Skeletal muscle cell (primary cell): ENCODE measurements at places on chromosomes 1 and 21.

DNA sequence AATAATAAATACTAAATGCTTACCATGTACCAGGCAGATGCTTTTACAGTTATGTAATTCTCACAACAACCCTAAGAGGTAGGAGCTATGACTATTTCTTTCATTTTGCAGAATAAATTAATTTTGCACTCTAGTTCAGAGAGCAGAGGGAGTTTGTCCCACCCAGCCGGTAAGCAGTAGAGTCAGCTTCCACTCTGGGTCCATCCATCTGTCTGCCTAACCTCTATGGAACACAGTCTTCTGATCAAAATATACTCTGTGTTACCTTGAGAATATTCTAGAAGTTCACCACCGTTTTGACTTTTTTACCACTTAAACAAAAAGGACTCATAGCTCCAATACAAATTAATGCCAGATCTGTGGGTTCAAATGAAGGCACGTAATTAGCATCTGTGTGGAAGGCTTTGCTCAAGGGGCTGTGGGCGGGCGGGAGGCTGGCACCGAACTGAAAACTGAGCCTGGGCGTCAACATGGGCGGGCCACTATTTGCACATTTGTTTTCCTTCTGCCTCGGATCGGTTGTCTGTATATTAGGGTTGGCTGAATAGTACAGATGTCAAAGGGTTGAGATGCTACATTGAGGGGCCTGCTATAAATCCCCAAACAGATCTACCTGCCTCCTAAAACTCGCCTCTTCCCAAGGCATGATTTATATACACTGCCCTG, 33.1 kb upstream of the LMO4 start:
- DNase-seq, result no peak

DNA sequence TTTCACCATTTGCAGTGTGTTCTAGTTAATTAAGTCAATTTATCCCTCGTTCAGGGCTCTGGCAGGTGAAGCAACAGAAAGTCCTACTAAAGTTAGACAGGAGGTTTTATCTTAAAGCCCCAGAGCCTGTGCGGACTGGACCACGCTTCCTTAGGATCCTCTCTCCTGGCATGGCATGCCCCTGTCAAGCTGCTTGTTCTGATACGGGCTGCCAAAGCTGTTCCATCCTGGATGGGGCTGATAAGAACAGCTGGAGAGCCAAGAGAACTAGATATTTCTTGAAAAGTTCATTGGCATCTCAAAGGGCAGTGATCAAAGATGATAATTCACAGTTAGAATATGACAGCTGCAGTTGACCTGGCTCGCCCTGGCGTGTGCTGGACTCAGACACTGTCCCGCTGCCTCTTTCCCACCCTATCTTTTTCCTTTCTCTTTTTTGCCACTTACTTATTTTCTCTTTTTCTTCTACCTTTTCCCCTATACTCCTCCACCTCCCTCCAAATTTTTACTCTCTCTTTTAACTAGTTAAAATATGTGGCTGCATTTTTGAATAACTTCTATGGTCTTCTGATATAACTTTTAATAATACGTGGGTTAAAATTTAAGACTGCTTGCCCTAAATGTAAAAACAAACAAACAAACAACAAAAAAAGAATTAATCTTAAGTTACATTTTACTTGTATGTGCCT, 96.7 kb downstream of the ABCA4 start:
- no peak for DNase-seq

GRCh38 chr1:171139890-171140289, 45.2 kb upstream of the FMO2 start:
- DNase-seq, result no peak

DNA sequence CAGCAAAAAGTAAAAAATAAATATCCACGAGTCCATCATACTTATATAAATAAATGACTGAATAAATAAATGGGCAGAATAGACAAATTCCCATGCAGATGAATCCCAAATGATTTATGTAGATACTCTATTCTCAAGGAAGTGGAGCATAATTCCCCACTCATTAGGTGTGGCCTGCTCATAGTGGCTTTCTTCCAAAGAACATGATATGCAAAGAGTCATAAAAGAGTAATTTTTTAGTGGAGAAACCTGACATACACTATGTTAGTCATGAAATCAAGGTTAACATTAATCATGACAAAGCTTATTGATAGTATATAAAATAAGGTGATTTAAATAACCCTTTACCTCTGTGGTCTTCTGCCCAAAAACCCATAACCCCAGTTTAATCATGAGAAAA, 298.9 kb downstream of the DPYD start:
- no peak for DNase-seq

DNA sequence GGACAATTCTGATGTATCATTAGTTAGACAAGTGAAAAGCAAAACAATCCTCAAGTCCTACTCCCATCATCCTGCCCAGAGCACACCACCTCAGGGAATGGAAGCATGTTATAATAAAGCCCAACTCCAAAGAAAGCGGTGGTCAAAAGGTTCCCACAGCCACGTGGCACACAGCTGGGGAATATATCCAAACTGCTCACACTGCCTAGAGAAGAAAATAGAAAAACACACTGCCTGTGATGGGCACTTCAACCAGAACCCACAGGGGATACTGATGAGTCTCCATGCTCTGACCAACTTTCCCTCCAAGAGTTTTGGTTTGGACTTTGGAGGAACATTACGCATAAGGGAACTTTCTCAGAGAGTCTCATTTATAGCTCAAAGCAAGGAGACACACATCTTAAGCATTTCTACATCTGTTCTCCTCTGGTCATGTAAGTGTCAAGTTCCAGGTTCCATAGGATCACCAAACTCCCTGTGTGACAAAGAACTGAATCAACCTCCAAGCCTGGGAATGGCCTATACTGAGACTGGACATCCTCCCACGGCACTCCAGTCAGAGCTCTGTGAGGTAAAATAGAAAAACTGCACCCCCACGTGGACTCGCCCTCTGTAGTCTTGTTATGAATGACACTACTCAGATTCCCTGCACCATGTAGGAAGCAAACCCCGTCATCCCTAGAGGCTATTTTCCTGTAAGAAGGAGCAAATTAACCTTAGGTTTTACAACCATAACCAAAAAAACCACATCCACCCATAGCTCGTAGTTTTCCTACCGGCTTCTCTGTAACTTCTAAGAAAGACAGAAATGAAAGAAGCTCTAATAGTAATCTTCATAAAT, 12.2 kb downstream of the DSTYK start:
- no peak for DNase-seq

DNA sequence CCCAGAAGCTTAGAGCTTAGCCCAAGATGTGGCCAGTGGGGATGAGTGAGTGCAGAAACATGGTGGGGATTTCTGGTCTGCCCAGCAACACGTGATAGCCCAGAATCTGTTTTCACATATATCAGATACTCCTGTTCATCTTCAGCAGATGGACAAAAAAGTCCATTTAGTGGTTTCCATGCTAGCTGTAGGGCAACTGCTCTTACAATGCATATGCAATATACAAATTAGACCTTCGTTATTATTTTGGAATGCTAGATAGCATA, 96.9 kb upstream of the SGIP1 start:
- no peak for DNase-seq

- no peak for DNase-seq
These were observed 2.5 kb downstream of the USP33 start for GRCh38 chr1:77757066-77757584.

GRCh38 chr1:234288946-234289345, 84.3 kb upstream of the COA6 start:
- DNase-seq, result no peak

GRCh38 chr1:28985427-28985826, 71.1 kb downstream of the EPB41 start:
- DNase-seq, result no peak

GRCh38 chr1:53391982-53392381, 64.1 kb upstream of the LRP8 start:
- DNase-seq, result no peak

- DNase-seq, result no peak
These were observed 48.6 kb downstream of the ITPKB start for GRCh38 chr1:226690460-226690982.

DNA sequence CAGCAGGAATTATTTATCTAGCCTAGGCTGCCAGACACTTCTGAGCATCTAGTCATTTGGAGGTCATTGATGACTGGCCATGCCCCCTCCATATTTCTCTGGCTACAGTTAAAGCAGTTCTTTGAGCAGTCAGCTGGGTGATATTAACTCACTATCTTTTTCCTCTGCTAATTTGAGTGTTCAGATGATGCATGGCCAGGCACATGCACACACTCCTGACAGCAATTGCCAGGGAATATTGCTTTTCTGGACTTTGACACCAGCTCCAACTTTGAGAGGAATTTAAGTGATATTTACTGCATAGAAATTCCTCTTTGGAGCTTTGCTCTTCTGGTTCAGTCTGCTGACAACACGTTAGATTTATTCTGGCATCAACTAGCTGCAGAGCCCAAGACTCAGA, 52.6 kb downstream of the CD247 start:
- no peak for DNase-seq

DNA sequence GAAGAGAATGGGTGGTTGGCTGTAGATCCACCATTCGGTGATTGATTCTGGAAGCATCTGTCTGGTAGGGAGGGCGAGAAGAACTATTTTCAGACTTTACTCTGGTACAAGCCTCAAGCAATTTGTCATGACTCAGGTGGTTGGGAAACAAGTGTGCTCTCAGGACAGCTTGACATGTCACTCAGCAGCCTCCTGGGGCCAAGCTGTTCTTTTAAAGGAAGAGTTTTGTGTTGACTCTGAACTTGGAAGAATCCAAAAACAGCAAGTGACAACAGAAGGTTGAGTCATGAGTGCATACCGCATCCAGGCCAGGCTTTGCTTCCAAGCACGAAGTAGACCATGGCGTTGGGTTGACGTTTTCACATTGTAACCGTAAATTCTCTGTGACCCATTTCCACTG, 65.9 kb downstream of the CLIC6 start:
- DNase-seq, result no peak

- no peak for DNase-seq
These were observed 47.6 kb upstream of the MROH9 start for GRCh38 chr1:170887726-170888125.

GRCh38 chr1:99672530-99673213, 26.8 kb downstream of the PALMD start:
- no peak for DNase-seq

GRCh38 chr1:161089938-161090337, 580 bp upstream of the NECTIN4 start:
- DNase-seq, result no peak

DNA sequence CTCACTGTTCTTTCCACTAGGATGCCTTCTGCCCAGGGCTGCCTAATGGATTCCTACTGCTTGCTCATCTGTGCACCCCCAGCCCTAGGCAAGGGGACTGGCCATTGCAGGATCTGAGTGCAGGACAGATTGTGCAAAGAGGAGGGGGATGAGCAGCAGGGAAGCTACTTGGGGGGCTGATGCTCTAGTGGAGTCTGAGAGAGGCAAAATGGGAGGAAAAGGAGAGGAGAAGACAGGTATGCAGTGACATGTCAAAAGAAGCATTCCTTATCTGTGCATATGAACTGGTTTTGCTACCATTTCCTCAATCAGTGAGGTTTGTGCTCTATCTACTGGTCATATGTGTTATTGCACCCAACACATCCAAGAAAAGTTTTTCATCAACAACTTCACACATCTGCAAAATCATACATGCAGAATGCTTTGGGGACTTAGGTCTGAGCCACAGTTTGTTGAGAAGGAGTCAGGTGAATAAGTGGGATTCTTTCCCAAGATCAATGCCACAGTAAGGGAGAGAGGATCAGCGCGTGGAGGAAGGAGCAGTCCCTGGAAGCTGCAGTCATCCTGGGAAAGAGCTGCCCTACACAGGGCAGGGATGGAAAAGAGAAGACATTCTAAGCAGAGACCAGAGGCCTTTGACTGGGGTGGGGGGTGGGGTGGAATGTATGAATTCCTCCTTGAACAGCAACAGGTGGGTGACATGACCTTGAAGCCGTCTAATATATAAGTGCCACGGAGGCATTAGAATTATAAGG, 14.4 kb downstream of the SLC5A9 start:
- DNase-seq, result peak; percentile 4

DNA sequence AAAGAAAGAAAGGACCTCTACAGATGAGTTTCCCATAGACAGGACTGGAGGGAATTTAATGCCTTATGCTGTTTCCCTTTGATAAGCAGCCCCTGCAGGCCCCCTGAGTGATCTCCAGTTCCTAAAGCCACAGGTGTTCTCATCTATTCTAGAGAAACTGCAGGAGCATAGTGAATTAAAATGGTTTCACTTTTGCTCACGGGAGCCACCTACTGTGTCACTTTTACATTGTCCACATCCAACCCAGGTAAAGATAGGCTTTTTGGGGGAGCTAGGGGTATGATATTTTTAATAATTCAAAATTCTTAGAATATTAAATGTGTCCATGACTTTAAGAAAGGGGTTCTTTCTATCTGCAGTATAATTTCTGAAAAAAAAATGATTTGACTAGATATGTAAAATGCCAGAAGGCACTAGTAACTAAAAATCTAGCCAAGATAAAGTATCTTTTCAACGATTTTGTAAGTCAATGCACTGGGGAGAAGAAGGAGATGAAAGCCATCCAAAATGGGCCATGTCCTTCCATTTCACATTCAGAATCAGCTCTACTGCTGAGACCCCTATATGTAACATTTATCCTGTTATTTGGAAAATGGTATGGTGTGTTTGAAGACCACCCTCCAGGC, 267.3 kb upstream of the DUSP10 start:
- DNase-seq, result no peak

GRCh38 chr1:39129514-39129913, 75.0 kb upstream of the MACF1 start:
- DNase-seq, result no peak

DNA sequence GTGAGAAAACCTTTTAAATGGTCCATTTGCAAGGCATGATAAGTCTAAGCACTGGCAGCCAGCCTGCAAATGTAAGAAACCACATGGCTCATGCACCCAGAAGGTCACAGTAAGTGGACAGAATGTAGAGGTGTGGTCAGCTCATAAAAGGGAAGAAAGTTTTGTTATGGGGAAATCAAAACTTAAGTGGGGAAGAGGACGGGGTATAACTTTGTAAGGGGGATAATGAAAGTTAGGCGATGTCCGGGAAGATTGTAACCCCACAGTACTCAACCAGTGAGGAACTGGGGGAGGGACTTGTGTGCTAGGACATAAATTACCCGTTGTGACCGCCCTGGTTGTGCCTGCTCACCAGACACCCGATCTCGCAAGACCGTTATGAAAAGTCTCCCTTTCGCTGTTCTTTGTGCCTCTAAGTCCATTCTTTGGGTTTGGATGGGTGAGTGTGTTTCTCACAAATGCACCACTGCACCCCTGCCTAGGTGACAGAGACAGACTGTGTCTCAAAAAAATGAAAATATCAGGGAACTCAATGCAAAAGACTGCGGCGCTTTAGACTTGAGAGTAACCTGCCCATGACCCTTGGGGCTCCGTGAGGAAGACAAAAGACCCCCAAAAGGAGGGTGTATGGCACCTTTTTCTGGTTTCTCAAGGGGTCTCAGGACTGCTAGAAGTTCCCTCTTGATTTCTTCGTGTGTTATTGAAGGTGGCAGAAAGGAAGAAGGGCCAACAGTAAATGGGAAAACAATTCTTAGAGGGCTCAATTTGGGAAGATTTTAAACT, 28.6 kb upstream of the ZNF496 start:
- no peak for DNase-seq
